Myocyte (in vitro differentiated cells): ENCODE measurements at places on chromosomes 11 and 22. TPM values are rescaled to one million over a fixed set of nuclear protein-coding genes. Genes with fewer than 3 reads are reported as not detected.

- DNase-seq = peak; percentile 76
Measured at GRCh38 chr11:120710354-120711131, 199.0 kb downstream of the GRIK4 start.

GRCh38 chr22:33272871-33273270 lies 214.7 kb upstream of the SYN3 start:
- DNase-seq = no peak

The FSHB gene
- not detected in 2 replicates for total RNA-seq

GRCh38 chr22:40425082-40425481 lies 54.7 kb downstream of the SGSM3 start:
- DNase-seq = no peak

DNA sequence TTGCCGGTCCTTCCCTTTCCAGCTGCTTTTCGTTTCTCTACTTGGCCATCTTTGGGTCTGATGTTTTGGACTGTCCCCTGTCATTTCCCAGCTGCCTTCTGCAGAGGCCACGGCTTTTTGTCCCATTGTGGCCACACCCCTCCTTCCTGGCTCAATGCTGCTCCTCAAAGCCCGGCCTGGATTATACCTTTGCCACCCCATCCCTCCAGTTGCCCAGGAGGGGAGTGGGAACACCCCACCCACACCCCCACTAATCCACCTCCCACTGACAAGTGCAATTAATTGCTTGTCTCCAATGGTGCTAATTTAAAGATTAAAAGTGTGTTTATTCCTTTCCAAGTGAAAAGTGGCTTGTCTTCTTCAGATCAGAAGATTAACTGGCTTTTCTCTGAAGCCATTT lies 34.2 kb upstream of the CSNK2A3 start:
- DNase-seq = no peak

The CCDC73 gene
- total RNA-seq = not detected in 2 replicates

The ARRB1 gene
- 17.2 and 23.0 TPM in 2 replicates for total RNA-seq

GRCh38 chr11:39817241-39817640 lies 1642.2 kb downstream of the LRRC4C start:
- no peak for DNase-seq

The SUSD2 gene
- 0.10 and 0.13 TPM in 2 replicates for total RNA-seq

The HBB gene
- not detected in 2 replicates for total RNA-seq

DNA sequence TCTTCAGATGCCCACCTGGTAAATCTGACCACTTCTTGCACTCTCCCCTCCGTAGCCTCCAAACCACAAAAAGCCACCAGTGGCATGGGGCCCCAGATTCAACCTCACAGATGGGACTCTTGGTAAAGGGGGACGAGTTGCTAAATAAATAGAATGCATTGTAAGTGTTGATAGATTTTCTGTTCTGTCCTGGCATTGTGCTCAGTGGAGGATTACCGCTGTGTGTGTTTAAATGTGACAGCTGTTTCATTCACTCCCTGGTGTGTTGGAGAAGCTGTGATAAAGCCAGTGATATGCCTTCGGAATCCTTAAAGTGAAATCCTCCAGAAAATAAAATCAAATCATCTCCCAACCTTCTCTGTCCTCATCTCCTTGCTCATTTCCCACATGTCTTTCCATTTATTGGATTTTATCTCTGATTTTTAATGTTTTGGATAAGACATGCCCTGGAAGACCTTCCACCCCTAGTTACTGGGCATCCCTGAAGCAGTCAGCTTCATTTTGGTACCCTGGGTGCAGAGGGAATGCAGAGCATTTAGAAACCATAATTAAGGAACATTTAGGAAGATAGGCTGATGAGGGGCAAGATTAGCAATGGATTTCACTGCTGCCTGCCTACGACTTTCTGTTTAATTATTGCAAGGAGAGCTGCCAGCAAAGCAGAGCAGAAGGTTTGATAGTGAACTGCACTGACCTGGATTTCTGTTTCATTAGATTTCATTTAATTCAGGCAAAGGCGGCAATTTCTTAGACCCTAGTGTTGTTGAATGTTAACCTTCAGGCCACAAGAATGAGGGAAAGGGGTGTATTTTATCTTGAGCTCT lies 460.9 kb upstream of the KIRREL3 start:
- peak; percentile 2 for DNase-seq

The OR6X1 gene
- not detected in 2 replicates for total RNA-seq

DNA sequence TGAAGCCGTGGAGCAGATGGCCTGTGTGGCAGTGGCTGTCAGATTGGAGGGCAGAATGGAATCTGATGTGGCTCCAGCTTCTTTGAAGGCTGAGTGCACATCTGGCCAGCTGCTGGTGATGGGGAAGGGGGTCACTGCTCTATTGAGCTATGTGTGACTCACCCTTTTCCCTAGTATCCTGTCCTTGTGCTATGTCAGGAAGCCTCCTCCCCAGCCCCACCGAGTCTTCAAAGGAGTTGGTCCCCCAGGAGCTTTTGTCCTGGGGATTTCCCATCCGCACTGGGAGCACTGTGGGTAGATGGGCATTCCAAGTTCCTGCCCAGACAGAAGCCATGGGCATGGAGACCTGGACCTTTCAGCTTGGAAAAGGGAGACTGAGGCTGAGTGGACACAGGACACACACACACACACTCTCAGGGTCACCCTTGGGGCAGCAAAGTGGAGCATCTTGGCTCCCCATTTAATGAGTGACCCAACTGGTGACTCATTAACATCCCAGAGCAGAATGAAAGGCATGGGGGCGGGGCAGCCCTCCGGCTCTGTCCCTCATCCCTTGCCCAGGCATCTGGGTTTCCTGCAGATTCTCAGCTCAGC lies 3.3 kb downstream of the SERPINH1 start:
- DNase-seq = peak; percentile 83
